ENCODE measurements at places on chromosomes 5 and 9.
A peak's percentile ranks its signal among the peaks of the same experiment; 100 is the strongest.

GRCh38 chr9:128409978-128410377 is 10.7 kb upstream of the CERCAM start:
- DNase-seq = peak; percentile 58

- DNase-seq = no peak
Measured at GRCh38 chr5:2992806-2993205, 241.3 kb upstream of the IRX2 start.

DNA sequence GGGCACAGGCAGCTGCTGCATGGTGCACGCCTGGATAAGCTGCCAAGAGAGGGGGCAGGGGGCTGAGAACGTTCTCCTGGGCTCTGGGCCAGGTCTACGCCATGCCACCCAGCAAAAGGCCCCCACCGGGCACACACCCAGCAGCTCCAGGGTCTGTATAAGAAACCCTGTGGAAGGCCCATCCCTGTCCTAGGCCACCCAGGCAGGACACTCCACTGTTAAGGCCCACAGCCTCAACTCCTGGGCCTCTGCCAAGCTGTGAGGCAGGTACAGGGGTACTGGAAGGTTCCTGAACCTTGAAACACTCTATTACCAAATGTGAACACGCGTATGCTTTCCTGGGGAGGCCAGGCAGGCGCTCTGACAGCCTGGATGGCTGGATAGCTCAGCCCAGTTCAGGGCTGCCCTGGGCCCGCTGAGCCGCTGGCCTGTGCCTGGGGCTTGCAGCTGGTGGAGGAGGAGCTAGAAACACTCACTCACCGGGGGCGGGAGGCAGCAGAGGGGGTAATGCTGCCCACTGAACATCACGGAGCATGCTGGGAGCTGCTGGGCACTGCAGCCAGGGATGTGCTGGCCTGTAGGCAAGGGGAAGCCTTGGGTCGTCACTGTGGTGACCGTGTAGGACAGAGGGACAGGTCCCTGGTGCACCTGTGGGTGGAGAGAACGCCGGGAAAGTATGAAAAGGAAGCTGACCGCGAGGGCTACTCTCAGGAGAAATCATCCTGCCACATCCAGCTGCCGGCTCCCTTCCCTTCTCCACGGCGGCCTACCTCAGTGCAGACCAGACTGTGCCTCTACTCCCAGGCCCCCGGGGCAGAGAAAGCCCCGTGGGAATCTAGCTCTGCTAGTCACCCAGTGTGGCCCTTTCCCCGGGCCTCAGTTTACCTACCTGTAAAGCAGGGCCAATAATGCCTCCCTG is 6.0 kb downstream of the RNF44 start:
- DNase-seq = no peak

DNA sequence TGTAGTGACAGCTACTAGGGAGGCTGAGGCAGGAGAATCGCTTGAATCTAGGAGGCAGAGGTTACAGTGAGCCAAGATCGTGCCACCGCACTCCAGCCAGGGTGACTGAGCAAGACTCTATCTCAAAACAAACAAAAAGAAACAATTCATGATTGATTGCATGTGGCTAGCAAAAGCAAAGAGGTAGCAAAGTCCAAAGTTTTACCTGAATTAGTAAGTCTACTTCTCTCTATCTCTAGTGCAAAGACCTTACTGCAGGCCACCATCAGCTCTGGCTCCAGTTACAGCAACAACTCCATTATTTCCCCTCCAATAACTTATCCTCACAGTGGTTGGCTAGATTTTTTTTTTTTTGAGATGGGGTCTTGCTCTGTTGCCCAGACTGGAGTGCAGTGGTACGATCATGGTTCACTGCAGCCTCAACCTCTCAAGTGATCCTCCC is 6.2 kb upstream of the SAR1B start:
- no peak for DNase-seq

DNA sequence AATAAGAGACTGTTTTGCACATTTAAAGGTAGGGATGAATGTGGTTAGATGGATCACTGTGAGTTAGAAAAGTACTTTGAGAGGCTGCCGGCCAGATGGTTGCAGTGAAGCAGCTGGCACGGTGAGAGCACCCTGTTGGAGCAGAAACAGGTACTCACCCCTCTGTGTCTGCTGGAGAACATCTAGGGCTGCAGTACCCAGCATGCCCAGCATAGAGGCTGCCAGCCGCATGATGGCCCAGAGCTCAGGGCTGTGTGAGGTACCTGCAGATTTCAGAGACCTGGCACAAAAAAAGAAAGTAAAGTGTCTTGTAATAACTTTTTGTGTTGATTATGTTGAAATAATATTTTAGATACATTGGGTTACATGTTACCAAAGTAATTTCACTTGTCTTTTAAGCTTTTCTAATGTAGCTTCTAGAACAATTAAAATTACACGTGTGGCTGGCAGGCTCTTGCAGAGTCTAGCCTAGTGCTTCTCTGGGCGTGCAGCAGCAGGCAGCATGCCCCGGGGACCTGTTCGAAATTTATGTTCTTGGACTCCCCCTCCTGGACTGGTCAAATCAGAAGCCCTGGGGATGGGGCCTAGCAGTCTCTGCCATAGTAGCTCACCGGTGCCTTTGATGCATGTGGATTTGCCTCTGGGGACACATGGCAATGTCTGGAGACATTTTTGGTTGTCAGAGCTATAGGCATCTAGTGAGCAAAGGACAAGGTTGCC is 11.1 kb downstream of the WDR5 start:
- no peak for DNase-seq

GRCh38 chr5:150163547-150164059 is 3.0 kb upstream of the CDX1 start:
- peak; percentile 75 for DNase-seq

GRCh38 chr9:98488571-98489312 is 220.0 kb downstream of the GABBR2 start:
- peak; percentile 94 for DNase-seq

DNA sequence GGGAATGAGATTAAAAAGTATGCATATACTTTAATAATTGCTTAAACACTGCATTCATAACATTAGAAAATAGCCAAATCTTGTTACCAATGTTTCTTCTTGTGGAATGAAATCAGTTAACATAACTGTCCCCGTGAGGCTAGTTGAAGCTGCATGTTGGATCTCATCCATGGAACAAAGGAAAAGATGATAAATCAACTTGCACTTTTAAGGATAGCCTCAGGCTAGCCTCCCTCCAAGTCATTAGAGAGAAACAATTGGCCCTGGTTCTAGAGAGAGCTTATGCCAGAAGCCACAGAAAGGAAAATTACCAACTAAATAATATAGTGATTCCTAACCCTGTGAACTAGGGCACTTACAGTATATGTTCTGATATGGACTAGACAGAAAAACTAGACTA is 66.9 kb downstream of the GRIN3A start:
- no peak for DNase-seq

- DNase-seq = no peak
Measured at GRCh38 chr9:129484352-129485000, 136.4 kb downstream of the C9orf50 start.

DNA sequence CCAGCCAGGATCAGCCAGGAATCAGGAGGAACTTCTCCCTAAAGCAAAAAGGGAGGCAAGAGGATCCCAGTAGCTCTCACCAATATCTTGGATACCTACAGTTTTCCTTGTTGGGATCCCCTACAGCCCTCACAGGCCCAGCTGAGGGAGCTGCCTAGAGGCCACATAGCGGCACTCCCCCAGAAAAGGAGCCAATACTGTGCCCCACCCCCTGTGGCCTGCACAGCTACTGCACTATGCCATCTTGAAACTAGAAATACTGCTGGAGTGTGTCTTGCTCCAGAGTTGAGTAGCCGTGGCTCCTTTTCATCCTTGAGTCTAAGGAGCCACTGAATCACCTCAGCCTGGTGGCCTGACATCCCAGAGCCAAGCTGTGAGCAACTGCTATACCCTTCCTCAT is 22.3 kb upstream of the TRPM6 start:
- no peak for DNase-seq

- DNase-seq = peak; percentile 58
Measured at GRCh38 chr5:55344392-55344992, 36.7 kb downstream of the MTREX start.

- DNase-seq = no peak
Measured at GRCh38 chr9:13480693-13481092, 201.2 kb upstream of the MPDZ start.

DNA sequence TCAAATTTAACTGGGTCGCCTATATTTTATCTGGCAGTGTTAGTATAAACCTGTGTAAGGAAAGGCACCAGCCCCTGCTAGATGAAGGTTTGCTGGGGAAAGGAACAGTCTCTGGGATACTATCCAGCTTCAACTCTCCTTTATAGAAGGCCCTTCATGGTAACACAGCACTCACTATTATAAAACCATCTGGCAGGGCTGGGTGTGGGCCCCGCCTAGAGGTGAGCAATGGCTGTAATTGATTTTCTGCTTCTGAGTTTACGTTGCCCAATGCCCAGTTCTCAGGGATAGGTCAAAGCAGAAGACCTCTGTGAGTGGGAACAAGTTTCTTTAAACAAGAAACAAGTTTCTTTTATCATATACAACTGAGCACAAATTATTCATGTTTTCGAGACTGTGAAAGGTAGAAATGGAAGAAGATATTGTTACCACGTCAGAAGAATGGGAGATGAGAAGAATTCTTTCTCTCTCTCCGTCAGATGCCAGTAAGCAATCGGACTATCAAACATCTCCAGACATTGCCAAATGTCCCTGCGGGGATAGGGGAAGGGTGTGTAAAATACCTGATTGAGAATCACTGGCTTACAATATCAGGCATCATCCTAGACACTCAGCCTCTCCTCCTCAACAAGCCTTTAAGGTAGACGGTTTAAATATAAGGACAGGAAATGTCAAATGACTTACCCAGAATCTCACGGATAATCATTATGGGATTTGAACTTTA is 205.9 kb downstream of the PDZD2 start:
- no peak for DNase-seq

Measured in GM03348 (cell line).